Activated CD4-positive, alpha-beta T cell treated with anti-CD3 and anti-CD28 coated beads for 4 hours (primary cell): ENCODE measurements at places on chromosomes 1 and 21.

GRCh38 chr21:28828981-28829380 is 163.7 kb downstream of the LTN1 start:
- DNase-seq: no peak

- DNase-seq: no peak
Measured at GRCh38 chr1:12561121-12561520, 56.9 kb downstream of the DHRS3 start.

DNA sequence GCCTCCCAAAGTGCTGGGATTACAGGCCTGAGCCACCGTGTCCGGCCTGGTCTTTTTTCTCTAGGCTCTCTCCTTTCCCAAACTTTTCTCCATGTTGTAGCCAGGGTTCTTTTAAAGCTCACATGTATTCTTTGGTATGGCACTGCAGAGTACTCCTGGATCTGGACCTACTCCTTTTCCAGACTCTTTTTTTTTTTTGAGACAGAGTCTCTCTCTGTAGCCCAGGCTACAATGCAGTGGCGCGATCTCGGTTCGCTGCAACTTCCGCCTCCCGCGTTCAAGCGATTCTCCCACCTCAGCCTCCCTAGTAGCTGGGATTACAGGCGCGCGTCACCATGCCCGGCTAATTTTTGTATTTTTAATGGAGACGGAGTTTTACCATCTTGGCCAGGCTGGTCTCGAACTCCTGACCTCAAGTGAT is 602 bp upstream of the MED18 start:
- no peak for DNase-seq

GRCh38 chr1:98322086-98322485 is 339.4 kb upstream of the SNX7 start:
- no peak for DNase-seq

GRCh38 chr1:56377431-56377830 is 201.9 kb downstream of the PLPP3 start:
- no peak for DNase-seq

GRCh38 chr1:203424861-203425662 is 50.5 kb upstream of the PRELP start:
- DNase-seq: no peak

- DNase-seq: peak; percentile 36
Measured at GRCh38 chr1:38489844-38490270, 369.7 kb downstream of the RRAGC start.

- no peak for DNase-seq
Measured at GRCh38 chr1:72936151-72936740, 653.9 kb upstream of the NEGR1 start.

DNA sequence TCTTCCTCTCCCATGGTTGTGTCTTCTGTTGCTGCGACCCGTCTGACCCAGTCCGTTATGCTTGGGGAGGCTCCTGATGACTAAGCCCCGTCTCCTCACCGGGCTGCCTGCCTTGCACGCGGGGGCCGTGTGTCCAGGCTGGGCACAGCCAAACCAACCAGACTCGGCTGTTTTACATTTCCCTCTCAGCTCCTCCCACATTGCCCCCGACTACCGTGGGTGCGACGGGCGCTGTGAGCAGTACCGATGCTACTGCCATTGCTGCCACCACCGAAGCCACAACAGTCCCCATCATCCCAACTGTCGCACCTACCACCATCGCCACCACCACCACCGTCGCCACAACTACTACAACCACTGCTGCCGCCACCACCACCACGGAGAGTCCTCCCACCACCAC is 46.0 kb upstream of the CNTN2 start:
- no peak for DNase-seq

- DNase-seq: no peak
Measured at GRCh38 chr1:14914351-14914988, 239.1 kb upstream of the TMEM51 start.

DNA sequence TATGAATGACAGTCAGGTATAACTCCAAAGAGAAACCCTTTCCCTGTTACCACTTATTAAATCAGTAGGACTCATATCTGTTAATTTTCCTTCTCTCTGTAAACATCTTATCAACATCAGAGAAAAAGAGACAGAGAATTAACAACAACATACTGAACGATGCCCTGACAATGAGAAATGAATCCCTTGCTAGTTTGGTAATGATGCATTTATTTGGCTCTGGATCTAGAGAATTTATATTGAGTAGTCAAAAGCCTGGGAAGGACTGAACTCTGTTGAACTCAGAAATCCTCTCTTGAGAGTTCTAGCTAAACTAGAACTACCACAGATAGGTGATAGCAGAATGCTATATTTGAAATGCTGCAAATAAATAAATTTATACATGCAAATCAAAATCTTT is 325.6 kb downstream of the DISC1 start:
- DNase-seq: no peak

GRCh38 chr1:12461754-12462153 is 156.3 kb downstream of the DHRS3 start:
- DNase-seq: no peak

GRCh38 chr1:47201179-47201578 is 11.3 kb upstream of the PDZK1IP1 start:
- DNase-seq: no peak

DNA sequence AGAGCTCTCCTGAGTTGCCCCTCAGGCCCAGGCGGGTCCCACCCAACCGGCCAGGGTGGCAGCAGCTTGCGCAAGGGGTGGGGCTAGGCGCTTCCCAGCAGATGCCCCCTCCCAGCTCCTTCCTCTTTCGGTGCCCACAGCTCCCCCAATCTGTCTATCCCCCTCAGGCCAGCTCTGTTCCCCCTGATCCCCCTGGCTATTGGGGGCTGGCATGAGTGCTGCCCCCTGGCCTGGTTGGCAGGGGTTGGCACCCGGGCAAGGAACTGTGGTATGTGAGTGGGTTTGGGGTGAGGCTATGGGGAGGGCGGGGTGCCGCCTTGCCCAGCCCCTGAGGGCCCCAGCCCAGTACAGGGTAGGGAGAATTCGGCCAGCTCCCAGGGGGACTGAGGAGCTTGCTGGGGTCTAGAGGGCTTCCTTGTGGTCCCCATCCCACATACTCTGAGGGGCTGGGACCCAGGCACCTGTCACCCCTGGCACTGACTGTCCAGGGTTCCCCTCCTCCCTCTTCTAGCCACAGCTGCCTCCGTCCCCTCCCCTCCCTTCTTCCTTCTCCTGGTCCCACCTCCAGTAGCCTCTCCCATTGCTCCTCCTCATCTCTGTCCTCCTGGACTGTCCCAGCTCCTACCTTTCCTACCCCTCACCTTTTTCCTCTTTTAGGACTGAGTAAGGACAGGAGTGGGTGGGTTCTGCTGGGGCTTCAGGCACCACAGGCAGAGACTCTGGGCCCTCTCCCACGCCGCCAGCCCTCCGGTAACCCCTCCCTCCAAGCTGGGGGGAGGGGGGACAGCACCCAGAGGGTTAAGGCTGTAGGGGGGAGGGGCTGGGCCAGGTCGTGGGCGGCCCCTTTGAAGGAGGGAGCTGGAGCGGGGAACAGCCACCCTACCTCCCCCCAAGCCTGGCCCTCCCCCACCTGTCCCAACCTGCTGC is 5.7 kb downstream of the ZBTB7B start:
- DNase-seq: peak; percentile 74

DNA sequence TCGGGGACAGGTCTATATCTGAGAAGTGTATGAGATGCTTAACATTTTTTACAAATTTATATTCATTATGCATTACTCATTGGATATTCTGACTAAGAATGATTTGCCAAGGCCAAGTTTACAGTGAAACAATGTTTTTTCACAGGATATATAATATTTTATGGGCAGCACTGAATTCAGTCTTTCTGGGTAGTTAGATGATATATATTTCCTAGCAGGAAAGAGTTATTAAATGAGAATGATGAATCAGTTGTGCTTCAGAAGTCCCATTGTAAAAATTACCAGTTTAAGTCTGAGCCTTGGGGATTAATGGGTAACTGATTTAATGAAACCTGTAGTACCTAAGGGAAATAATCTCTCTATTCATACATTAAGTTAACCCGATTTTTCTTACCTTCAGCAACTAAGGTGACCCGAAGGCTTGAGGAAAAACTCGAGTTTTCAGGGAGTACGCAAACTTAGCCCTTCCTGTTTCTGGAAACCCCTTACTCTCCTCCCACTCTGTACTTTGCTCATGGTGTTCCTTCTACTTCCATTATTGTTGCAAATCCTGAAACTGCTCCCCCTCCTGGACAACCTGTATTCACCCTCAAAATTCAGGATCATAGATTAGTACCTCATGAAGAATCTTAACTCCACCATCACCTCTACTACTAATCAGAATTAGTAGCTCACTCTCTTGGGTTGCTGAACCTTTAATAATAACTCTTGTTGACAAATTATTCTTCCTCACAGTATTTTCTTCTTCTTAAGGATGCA is 135.1 kb downstream of the AK5 start:
- no peak for DNase-seq

DNA sequence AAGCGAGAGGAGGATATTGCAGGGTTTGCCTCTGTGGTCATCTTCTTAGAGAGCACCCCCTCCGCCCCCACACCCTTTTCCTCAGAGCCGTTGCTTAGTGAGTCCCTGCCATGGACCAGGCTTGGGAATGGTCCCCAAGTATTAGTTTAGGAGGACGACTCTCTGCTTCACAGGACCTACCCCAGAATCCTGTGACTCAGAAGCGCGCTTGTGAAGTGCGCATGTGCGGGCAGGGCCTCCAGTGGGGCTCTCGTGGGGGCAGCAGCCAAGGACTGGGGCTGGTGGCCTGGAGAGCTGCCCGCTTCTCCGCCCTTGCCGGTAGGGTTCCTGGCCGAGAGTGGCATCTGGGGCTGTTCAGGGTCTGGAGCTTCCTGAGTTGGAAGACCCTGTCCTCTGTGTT is 37.3 kb upstream of the HMGN1 start:
- no peak for DNase-seq
